ENCODE measurements at places on chromosomes 5 and 9.

- no peak for DNase-seq
Observed at GRCh38 chr5:87210076-87210475, 57.6 kb upstream of the RASA1 start.

DNA sequence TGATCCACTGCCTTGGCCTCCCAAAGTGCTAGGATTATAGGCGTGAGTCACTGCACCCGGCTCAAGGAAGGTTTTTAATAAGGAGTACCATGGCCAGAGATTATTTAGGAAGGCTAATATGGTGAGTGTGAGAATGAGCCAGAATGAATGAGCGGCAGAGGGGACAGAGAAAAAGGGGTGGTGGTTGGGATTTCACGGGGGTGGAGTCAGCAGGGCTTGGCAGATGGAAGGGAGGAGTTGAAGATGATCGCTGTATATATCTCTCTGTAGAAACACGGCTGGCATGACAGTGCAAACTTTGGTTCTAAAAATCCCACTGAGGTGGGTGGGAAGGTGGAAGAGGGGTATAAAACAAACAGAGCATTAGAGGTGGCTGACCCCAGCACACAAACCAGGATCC, 176.7 kb upstream of the TBC1D2 start:
- DNase-seq = no peak

- DNase-seq = no peak
Observed at GRCh38 chr9:88766778-88767503, 224.3 kb upstream of the S1PR3 start.

- DNase-seq = no peak
Observed at GRCh38 chr5:180646963-180647305, 2.5 kb downstream of the FLT4 start.

DNA sequence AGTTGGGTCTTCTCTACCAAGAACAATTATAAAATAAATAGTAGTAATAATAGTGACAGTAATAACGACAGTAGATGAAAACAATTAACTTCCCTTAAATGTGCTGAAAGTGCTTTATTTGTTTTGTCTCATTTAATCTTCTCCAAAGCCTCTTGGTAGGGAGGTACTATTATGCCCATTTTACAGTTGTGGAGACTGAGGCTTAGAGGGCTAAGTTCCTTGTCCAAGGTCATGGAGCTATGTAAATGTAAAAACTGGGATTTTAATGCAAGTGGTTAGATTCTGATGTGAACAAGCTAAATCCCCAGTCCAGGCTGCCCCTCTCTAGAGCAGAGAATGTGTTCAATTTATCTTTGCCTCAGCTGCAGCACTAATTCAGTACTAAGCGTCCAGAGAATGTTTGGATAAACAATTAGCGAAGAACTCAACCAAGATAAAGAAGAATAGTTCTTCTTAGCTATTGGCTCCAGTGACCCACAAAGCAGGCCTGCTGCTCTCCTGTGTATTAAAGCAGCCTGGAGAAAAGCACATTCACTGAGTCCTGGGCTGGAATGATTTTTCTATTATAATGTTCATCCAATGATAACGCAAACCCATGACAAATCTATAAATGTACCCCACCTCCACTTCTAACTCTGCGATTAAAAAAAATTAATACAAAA, 68.8 kb downstream of the NPR3 start:
- DNase-seq = no peak

- DNase-seq = no peak
Observed at GRCh38 chr9:70933321-70933720, 188.1 kb downstream of the TRPM3 start.

GRCh38 chr5:178241688-178242231, 9.2 kb upstream of the PHYKPL start:
- no peak for DNase-seq

DNA sequence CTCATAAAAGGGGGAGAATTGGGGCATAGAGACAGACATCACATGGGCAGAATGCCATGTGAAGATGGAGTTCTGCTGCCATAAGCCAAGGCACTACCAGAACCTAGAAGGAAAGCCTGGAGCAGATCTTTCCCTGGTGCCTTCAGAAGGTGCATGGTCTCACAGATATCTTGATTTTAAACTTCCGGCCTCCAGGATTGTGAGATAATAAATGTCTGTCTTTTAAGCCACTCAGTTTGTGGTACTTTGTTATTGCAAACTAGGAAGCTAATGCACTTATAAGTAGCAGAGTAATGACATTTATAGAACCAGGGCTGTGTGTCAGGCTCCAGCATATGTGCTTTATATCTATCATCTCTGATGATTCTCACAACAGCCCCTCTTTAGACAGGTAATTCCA, 130.4 kb downstream of the ASTN2 start:
- DNase-seq = no peak

GRCh38 chr5:134527156-134527960, 1.9 kb downstream of the JADE2 start:
- DNase-seq = peak; percentile 89

GRCh38 chr9:19656704-19657103, 132.1 kb downstream of the SLC24A2 start:
- DNase-seq = no peak

DNA sequence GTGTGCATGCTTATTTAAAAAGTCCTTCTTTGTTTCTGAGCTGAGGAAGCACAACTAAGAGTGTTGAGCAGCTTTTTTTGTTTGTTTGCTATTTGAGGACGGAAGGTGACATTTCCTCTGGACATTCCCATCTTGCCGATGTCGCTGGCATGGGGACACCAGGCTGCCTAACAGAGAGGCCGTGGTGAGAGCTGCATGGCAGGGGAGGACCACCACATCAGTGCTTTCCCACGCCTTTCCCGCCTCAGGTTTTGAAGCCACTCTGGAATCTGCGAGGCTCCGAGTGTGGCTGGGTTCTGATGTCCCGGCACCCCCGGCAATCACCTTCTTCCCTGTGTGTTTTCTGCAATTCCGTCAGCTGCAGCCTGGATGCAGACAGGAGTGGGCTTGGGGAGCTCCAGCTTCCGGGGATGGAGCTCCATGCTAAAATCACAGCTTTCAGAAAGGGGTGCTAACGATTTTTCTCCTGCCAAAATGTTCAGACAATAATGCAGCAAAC, 259.8 kb upstream of the IRX4 start:
- no peak for DNase-seq

- DNase-seq = no peak
Observed at GRCh38 chr9:137224830-137225694, at the start of gene CYSRT1. TSS of gene CYSRT1 (plus strand) at chr9:137225174. CDS start at chr9:137225622, 448 bp downstream.

GRCh38 chr9:122912964-122913673, at the start of gene ZBTB6:
TSS of gene ZBTB6 (minus strand) at chr9:122913323. CDS start at chr9:122912072, 1,251 bp downstream.
- peak; percentile 84 for DNase-seq

DNA sequence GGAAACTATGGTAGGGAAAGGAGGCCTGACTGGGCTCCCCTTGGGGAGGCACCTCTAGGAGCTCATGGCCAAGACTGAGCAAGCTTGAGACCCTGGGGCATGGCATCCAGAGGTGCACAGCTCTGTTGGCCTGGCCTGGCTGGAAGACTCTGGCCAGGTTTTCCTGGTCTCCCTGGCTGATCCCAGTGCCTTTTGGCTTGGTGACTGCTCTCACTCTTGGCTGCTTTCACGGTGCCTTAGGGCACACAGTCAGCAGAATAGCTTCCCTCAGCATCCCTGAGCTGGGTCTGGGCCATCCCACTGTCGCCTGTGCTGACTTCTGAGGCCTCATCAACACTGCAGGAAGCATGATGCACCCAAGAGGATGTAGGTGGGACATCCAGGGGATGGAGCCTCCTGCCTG, 13.4 kb upstream of the DELE1 start:
- DNase-seq = no peak

GRCh38 chr5:126939887-126940286, 90.5 kb downstream of the MARCHF3 start:
- DNase-seq = no peak

GRCh38 chr9:32969270-32969669, 32.2 kb downstream of the APTX start:
- DNase-seq = no peak

DNA sequence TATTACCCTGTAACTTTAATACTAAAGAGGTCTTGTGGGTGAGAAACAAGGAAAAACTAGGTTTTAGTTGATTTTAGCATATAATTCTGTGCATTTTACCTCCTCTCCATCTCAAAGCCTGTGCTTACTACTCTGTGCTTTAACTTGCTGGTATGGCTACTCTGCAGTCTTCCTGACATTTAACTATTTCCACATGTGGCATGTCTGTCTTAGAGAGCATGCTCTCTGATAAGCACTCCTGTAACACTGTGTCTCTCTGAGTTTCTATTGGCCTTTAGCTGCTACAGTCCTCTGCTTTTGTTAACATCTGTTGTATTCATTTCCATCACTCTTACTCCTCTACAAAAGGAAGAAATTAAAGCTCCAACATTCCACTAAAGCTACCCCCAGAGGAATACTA, 418.3 kb downstream of the RAB3C start:
- no peak for DNase-seq

GRCh38 chr9:16866587-16866986, 3.9 kb downstream of the BNC2 start:
- no peak for DNase-seq

- no peak for DNase-seq
Observed at GRCh38 chr5:137291436-137291835, 207.7 kb downstream of the SPOCK1 start.
